ENCODE measurements at places on chromosomes 5 and 9.

DNA sequence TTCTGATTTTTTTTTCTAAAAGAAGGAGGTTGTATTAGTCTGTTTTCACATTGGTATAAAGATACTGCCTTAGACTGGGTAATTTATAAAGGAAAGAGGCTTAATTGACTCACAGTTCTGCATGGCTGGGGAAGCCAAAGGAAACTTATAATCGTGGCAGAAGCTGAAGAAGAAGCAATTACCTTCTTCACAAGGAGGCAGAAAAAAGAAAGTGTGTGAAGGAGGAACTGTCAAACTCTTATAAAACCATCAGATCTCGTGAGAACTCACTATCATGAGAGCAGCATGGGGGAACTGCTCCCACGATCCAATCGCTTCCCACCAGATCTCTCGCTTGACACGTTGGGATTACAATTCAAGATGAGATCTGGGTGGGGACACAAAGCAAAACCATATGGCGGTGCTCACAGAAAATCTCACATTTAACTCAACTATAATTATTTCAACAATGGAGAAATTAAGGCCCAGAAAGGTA, 27.1 kb downstream of the DPYSL3 start:
- no peak for DNase-seq

DNA sequence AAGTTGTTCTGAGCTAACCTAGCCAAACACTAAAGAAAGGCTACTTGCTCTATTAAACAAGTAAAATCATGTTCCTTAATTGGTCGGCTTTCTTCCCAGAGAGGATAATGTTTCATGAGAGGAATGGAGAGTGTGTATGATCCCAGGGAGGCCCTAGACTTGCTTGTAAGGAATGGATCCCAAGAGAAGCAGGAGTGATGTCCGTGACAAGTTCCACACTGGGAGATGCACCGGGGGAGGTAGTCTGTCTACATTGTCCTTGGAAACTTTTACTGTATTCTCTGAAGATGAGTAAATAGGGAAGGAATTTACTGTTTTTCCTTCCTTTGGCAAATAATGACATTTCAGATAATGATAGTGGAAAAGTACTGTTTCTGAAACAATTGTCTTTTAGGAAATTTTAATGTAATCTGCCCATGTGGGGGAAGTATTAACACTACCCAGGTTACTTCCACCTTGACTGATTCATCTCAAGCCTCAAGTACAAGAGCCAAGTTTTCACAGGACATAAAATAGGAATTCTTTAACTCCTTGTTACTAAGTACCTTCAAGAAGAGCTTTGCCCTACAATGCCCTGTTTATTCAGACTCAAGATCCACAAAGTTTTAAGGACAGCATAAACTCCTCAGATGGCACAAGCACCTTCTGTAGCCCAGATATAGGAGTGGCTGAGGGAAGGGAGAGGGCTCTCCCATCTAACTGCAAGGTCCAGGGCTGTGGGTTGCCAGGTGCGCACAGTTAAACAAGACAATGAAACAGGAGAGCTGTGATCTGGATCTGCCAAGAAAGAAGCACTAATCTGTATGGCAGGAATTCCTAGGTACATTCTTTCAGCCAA, 152.1 kb downstream of the GNA14 start:
- DNase-seq, result no peak

GRCh38 chr5:80198399-80198798, 57.4 kb downstream of the SERINC5 start:
- peak; percentile 89 for DNase-seq

DNA sequence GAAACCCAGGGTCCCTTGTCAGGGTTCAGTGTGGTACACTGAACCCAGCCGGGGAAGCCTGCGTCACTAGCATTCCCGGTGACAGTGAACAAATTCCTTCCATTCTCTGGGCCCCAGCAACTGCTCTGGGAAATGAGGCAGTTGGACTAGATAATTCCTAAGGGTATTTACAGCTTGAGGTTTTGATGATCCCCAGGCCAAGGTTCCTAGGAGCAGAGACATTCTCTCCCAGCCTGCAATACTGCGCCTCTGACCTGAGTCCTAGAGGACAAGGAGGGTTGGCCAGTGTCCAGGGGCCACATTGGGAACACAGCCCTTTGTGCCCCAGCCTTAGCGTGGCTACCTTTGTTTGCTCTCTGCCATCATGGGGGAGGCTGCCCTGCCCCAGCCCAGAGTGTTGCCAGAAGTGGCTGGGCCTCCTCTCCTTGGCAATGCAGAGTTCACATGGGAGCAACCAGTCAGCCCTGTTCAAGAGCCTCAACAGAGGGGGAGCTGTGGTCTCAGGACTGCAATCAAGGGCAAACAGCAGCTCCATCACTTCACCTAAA, 178.2 kb downstream of the SEC61B start:
- DNase-seq, result no peak

GRCh38 chr5:149503006-149503405, 48.2 kb downstream of the CSNK1A1 start:
- no peak for DNase-seq

DNA sequence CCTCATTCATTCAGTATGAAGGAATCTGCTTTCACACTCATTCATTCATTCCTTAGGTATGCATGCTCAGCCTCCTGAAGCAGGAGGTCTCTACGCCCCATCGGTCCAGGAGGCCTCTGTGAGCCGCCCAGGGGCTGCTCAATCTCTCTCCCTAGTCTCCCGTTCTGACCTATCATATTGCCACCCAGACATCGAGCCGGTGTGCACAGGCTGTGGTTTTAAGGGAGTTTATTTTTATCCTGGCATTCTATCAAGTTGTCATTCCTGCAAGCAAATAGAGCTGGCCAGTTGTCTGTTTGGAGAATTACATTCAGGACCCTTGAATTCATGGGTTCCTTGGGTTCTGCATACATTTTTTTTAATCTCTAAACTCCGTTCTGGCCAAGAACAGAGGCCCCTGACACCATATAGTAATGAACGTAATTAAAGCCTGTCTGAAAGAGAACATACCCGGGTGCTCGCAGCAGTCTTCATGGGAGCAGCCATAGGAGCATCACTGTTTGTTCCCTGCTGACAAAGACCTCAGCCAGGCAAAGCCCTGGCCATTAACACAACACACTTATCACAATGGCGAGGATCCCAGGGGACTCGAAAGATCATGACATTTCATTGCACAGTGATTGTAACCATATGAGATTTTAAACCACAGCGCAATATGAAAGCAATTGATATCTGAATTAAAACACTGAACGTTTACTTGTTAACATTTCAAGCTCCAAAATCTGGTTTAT, 80.9 kb downstream of the ADAMTS16 start:
- no peak for DNase-seq

- DNase-seq, result no peak
These were observed 26.9 kb upstream of the CEP120 start for GRCh38 chr5:123450114-123450513.

DNA sequence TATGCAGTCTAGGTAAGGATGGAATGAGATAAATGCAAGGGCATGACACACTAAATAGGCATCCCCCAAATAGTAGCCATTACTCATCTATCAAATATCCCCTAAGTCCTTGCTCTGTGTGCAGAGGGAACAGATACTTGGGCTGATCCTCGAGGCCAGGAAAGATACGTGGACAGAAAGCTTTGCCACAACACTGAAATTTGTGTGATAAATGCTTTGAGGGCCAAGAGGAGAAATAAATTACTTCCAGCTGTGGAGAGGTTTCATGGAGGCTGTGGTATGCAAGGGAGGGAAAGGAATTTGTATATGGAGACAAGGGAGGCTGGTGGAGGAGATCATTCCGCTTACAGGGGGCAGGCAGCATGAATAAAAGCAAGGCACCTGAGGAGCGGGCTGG, 18.5 kb downstream of the ATOX1 start:
- DNase-seq, result no peak

GRCh38 chr5:66232706-66233445, 88.8 kb downstream of the SREK1 start:
- DNase-seq, result no peak

GRCh38 chr9:134175808-134176598, 11.6 kb upstream of the RNU6ATAC start:
- no peak for DNase-seq

DNA sequence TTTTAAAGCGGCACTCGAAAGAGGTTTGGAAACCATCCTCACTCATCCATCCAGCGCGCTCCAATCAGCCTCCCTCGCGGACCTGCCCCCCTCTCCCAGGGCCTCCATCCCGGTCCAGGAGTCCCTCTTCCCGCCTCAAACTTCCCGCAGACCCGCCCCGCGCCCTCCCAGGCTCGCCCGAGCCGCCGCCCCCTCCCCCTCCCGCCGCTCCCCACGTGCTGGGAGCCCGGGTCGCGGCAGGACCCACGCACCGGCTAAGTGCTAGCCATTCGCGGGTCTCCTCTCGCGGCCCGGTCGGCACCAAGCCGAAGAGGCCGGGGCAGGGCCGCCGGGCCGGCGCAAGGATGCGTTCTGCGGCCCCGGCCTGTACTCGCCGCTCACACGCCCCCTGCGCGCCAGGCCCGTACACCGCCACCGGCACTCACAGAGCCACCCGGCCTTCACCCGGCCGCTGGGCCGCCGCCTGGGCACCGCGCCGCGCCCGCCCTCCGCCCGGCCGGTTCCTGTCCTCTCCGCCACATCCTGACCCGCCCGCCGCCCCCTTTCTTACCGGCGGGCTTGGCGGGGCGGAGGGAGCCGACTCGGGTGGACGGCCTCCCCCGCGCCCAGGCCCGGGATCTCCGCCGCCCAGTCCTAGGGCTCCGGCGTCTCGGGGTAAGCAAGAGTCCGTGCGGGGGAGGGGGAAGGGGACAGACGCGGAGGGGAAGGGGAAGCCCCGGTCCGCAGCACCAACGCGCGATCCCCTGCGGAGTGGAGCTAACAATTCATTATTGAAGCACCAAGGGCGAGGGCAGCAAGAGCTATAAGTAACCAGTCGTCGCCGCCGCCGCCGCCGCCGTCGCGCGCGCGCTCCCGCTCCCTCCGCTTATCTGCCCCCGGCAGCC, 576 bp downstream of the CHD1 start:
- peak; percentile 45 for DNase-seq

- DNase-seq, result peak; percentile 27
These were observed 35.1 kb downstream of the GOLM1 start for GRCh38 chr9:86064220-86064619.

DNA sequence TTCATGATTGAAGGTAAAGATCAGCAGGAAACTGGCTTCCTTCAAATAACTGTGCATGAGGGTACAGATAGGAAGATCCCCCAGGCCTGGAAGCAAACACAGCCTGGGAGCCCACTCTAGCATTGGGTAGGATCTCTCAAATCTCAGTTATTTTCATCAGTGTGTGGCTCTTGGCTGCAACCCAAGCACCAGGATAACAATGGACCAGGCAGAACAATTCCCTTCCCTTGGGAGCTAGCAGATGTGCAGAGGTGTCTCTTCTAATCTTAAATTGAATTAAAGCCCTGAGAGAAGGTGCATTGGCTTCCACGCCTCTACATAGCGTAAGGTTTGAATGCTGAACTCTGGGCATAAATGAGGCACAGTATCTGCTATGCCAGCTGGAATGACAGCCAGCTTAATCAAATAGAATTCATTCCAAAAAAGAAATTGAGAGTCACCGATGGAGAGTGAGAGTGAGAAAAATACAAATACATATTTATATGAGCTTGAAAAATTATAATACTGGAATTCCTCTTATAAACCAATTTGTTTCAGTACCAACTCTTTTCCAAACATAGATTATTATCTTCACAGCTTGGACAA, 957.3 kb downstream of the CDH12 start:
- no peak for DNase-seq

GRCh38 chr9:86459191-86459590, 105.0 kb upstream of the TUT7 start:
- DNase-seq, result no peak

DNA sequence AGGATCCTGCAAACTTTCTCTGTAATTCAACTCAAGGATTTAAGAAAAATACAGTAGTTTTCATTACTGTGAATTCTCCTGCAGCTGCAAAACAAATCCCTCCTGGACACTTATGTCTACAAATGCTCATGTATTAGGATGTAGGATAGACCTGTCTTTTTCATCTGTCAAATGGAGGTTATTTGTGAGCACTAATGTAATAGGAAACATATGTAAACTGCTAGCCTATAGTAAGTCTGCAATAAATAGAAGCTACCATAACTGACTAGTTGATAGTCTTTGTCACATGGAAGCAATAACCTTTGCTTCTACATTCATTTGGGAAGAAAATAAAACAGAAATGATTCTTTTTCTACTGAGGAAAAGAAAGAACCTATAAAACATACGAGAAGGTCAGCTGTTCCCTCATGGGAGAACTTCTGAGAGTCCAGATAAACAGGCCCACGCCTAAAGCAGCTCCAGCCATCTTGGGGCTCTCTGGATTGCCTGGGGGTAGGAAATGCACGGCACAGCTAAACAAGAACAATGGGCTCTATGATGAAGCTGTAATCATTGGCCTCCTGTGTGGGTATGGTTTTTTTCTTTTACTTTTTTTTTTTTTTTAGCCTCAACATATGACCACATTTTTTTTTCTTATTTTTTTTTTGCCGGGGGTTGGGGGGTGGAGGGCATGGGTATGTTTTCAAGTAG, 6.2 kb downstream of the KCNV2 start:
- DNase-seq, result no peak
